ENCODE measurements at places on chromosomes 6 and 20.

- DNase-seq = peak; percentile 65
These were observed 24.5 kb downstream of the ILRUN start for GRCh38 chr6:34671801-34672656.

- DNase-seq = no peak
These were observed 240.5 kb downstream of the NRN1 start for GRCh38 chr6:5766260-5766659.

- DNase-seq = no peak
These were observed 5.5 kb upstream of the PABPC1L start for GRCh38 chr20:44904377-44904776.

- DNase-seq = no peak
These were observed 18.7 kb downstream of the TFEB start for GRCh38 chr6:41716516-41717391.

GRCh38 chr20:57948180-57948955 lies 238.6 kb upstream of the PMEPA1 start:
- no peak for DNase-seq

GRCh38 chr20:25065072-25065624 lies 7.2 kb upstream of the ACSS1 start:
- DNase-seq = no peak

GRCh38 chr20:52096117-52096516 lies 95.5 kb downstream of the ZFP64 start:
- no peak for DNase-seq

GRCh38 chr6:153984811-153985210 lies 54.2 kb upstream of the OPRM1 start:
- no peak for DNase-seq

DNA sequence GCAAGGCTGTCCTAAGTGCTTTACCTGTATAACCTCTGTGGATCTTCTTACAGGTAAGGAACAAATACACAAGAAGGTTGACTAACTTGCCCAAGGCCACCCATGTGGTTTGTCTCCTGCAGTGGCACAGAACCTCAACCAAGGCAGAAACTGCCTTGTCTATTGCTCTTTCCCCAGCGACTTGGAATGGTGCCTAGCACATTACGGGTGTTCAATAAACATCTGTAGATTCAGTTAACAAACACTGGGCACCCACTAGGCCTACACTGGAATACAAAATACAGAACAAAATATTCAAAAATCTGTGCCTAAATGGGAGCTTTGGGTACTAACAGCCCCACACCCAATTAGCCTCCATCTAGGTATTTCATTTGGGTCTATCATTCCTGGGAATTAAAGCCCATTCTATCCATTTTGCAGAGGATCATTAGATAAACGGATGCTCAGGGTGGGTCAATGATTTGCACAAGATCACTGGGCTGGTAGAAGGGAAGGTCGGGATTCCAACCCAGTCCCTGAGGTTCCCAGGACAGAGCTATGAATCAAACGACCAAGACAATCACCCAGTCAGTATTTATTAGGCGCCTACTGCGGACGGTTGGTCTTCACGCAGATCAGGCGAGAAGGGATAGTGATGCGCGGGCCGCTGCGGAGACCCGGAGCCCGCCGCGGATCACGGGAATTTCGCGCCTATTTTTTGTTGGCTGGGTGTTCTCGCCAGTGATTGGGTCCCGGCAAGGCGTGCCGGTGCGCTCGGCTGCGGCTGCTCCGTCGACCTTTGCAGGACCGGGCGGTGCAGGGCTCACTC lies at the start of gene STK35:
Gene STK35 (plus strand): TSS at position 771 of the 808 bp plus-strand sequence. CDS start 55 bp downstream, outside the sequence.
- peak; percentile 57 for DNase-seq

GRCh38 chr6:53915026-53915691 lies 120.4 kb downstream of the LRRC1 start:
- DNase-seq = no peak

DNA sequence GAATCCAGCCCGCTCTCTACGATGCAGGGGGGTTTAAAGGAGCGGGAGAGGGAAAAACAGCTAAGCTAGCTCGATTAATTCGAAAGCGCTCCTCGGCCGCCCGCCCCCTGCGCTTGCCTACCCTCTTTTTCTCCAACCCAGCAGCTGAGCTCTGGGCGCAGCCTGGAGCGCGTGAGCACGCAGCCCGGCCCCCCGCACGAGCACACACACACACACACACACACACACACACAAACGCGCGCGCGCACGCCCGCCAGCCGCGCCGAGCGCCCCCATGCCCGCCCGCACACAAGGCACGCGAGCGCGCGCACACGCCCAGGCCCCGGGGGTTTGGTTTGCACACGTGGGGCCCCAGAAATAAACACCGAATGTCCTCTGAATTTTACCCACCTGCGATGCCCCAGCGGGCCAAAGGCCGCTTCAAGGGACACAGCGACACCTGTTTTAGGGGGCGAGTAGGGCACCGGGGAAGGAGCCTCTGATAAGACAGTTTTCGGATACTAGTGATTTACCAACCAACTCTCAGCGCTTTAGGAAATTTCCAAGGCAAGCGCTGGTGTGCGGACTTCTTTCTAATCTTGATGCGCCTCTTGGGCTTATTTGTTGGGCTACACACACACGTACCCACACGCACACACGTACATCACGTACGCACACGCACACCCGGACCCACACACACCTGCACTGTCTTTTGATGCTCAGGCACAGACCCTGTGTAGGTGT lies 802 bp upstream of the NRN1 start:
- DNase-seq = no peak

DNA sequence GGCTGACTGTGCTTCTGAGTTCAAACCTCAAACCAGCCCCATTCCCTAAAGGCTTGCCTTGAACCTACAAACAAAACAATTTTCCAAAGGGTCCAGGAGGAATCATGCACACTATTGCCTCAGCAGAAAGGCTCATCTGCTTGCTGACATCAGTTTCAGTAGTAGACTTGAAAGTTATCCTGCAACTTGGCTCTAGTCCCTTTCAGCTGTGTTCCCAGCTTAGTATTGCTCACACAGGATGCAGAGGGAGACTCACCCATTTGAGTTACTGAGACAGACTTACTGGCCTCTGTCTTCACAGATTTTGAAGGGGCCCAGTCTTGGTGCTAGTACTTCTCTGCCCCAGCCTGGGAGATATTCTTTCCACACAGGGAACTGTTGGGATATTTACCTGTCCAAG lies 38.5 kb upstream of the TFB1M start:
- DNase-seq = no peak

DNA sequence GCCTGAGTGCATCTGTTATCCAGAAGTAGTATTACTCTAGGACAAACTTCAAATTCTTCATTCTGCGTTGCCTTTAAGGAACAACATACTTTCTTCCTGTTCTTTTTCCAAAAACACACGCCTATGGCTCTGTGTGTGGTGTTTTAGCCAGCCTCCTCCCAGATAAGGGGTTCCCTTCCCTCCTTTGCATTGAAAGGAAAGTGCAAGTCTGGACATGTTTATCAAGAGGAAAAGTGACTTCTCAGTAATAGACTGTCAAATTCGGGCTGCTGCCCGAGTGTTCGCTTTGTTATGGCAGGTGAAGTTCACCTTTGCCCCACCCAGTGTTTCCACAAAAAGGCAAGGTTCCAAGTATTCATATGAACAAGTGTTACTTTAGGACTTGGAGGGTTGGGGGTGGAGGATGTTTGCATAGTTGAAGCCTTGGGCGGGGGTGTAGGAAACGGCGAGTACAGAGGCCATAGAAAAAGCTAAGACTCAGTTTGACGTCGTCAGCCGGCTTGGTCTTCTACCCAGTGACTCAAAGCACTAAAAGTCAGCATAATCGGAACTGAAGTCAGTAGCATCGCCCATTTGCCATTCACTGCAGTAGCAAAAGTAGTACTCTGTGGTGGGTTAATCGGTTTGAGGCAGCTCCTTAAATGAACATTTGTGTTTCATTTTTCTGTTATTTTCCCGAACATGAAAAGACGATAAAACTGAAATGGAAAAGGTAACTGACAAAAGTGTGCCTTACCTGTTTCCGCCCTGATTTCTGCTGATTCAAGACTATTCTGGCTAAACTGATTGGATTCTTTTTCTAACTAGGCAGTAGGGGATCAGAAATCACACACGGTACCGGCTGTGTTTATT lies 12.5 kb downstream of the PRDM1 start:
- DNase-seq = peak; percentile 72

DNA sequence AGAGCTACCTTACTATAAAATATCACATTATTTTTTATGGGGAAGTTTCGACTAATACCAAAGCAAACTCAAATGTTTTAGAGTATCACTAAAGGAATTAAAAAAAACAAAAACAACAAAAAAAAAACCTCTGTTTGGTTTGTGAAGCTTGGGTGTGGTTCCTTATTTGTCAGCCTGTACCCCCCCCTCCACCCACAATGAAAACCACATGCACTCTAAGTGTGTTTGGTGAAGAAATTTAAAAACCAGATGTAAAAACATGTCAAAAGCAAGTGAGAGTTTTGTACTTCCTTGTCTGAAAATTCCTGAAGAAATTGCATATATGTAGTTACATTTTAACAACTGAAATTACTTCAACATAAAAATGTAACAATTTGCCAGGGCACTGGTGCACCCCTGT lies 3.1 kb downstream of the STK38 start:
- peak; percentile 27 for DNase-seq

- DNase-seq = no peak
These were observed 229.8 kb upstream of the SASH1 start for GRCh38 chr6:148112851-148113319.

- DNase-seq = no peak
These were observed 393.7 kb downstream of the UTRN start for GRCh38 chr6:144678844-144679243.

GRCh38 chr20:3275966-3276679 lies 37.1 kb upstream of the SLC4A11 start:
- no peak for DNase-seq

- no peak for DNase-seq
These were observed 106.0 kb upstream of the CST7 start for GRCh38 chr20:24842918-24843715.

GRCh38 chr20:23636908-23637281 lies 860 bp downstream of the CST3 start:
- DNase-seq = no peak

GRCh38 chr6:148463671-148464070 lies 121.0 kb downstream of the SASH1 start:
- no peak for DNase-seq

- DNase-seq = no peak
These were observed 265.8 kb upstream of the GJE1 start for GRCh38 chr6:141866731-141867497.

DNA sequence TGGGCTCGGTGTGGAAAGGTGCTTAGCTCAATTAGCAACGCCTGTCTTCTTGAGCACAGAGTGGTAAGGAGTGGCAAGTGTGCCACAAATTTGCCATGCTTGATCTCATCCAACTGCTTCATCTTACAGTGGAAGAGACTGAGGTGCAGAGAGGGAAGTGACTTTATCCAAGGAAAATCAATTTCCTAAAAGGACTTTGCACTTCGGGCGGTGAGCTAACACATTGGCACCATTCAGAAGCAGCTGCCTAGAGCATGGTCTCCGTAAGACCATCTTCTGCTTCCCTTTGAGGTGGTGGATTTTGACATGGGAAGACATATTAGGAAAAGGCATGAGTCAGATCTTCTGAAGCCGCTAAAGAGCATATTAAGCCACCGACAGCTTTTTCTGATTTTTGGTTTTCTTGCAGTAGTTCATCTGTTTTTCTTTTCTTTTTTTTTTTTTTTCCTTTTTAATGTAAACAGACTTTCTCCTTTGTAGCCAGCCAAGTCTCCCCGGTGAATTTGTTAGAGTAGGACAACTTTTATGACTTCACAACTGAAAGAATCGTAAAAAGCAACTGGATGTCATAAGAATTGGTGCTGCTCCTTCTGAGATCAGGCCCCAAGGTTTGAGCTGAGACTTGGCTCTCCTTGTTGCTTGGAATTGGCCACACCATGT lies 273.2 kb downstream of the CDC5L start:
- DNase-seq = no peak

GRCh38 chr20:64041040-64041780 lies 5.2 kb downstream of the C20orf204 start:
- DNase-seq = no peak

- DNase-seq = no peak
These were observed 333.9 kb downstream of the TFAP2B start for GRCh38 chr6:51152594-51152993.

DNA sequence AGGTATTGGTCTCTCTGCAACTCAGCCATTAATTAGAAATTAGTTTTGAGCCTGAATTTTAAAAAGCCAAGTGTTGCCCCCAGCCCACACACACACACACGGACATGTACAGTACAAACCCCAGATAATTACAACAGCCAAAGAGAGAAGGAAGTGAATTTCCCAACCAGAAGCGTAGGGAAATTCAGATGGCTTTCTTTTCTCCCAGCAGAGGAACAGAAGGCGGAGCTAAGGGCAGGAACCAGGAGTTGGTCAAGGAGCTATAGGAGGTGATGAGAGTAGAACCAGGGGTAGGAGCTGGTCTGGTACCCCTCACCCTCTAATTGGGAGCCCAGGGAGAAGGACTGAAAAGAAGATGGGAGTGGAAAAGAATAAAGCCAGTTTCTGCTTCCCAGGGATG lies 3.9 kb upstream of the ZBTB9 start:
- DNase-seq = no peak

DNA sequence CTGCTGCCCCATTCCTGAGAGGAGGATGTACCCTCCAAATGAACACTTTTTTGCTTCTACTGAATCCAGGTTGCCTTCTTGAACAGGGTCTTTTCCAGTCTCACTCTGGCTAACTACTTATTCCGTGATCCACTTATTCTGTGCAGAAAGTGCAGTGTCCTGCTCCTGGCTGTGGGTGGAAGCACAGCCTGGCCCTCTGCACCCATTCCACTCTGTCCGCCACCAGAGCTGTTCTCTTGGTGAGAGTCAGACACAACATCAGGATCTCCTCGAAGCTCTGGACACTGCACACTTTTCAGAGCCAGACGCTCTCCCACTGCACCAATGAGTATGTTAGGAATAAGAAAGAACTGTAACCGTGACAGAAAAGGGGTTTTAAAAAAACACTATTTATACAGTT lies 174.2 kb downstream of the MCHR2 start:
- DNase-seq = no peak

DNA sequence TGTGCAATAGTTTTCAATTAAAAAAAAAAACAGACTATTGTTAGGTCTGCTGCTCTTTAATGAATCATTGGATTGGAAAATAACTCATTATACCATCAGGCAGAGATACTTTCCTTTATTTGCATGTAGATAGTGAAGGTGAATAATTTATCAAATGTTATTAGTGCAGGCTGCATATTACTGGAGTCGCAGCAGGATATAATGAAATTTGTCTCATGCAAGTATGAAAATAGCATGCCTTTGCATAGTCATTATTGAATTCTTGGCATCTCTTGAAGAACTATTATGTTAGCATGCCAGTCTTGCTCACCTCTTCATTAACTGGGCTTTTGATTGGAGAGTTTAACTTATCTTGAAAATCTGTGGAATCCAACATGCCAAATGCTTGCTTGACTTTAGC lies 241.7 kb downstream of the CDKAL1 start:
- DNase-seq = no peak

All from activated T-helper 1 cell treated with anti-CD3 and anti-CD28 coated beads, Interleukin-2, amount 50 U/mL, for 16 hours (primary cell).